WTC11 (cell line): ENCODE measurements at places on chromosomes 5 and 9. TPM values are rescaled to one million over a fixed set of nuclear protein-coding genes. Genes with fewer than 3 reads are reported as not detected.

Gene NDUFS6
- 75.8 to 84.3 TPM (median 77.4 TPM) in 3 replicates for total RNA-seq

Gene PPP3R2
- total RNA-seq: not detected in 3 replicates

Gene RNF183
- 0.17 to 0.25 TPM (median 0.25 TPM) in 3 replicates for total RNA-seq

Gene GABRA1
- total RNA-seq: 0.48 to 0.57 TPM (median 0.50 TPM) in 3 replicates

Gene TCF7
- total RNA-seq: 8.9 to 11.3 TPM (median 9.6 TPM) in 3 replicates

Gene PCDHGB3
- 3.3 to 4.2 TPM (median 3.5 TPM) in 3 replicates for total RNA-seq

Gene TBC1D13
- total RNA-seq: 20.8 to 23.2 TPM (median 21.6 TPM) in 3 replicates

Gene TMEM215
- 0.21 to 0.34 TPM (median 0.31 TPM) in 3 replicates for total RNA-seq

Gene ANXA2R
- total RNA-seq: 0.72 to 1.1 TPM (median 0.96 TPM) in 3 replicates

Gene HNRNPH1
- total RNA-seq: 671 to 865 TPM (median 709 TPM) in 3 replicates

Gene KDM3B
- 86.2 to 89.0 TPM (median 87.9 TPM) in 3 replicates for total RNA-seq

Gene ZFP37
- total RNA-seq: 4.6 to 5.6 TPM (median 5.2 TPM) in 3 replicates

Gene TNFSF15
- total RNA-seq: 0.09 to 0.11 TPM (median 0.09 TPM) in 3 replicates

Gene IFNA7
- not detected in 3 replicates for total RNA-seq

Gene OR1J2
- not detected in 3 replicates for total RNA-seq

Gene KCNV2
- not detected in 3 replicates for total RNA-seq

Gene BTNL8
- 0.48 to 0.96 TPM (median 0.85 TPM) in 3 replicates for total RNA-seq

Gene IQGAP2
- 63.0 to 70.6 TPM (median 64.4 TPM) in 3 replicates for total RNA-seq

Gene FBP1
- total RNA-seq: 5.7 to 6.4 TPM (median 5.8 TPM) in 3 replicates
